ENCODE measurements at places on chromosomes 12 and 14.

DNA sequence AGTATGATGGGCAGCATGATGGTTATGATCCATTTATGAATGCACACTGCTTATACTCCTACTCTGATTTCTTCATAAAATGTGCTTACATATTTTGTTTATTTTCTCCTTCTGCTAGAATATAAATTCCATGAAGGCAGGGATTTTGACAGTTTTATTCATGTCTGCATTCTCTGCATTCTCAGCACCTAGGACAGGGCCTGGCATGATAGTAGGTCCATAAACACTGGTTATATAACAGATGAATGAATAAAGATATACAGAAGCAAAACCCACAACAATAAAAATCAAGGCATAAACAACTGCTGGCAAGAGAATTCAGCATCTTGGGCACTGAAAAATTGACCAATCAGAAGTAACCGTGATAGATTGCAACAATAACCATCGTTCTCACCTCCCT lies 115.4 kb downstream of the WIF1 start:
- DNase-seq, result no peak

- no peak for DNase-seq
Measured at GRCh38 chr14:61130512-61131260, 149.6 kb downstream of the SLC38A6 start.

DNA sequence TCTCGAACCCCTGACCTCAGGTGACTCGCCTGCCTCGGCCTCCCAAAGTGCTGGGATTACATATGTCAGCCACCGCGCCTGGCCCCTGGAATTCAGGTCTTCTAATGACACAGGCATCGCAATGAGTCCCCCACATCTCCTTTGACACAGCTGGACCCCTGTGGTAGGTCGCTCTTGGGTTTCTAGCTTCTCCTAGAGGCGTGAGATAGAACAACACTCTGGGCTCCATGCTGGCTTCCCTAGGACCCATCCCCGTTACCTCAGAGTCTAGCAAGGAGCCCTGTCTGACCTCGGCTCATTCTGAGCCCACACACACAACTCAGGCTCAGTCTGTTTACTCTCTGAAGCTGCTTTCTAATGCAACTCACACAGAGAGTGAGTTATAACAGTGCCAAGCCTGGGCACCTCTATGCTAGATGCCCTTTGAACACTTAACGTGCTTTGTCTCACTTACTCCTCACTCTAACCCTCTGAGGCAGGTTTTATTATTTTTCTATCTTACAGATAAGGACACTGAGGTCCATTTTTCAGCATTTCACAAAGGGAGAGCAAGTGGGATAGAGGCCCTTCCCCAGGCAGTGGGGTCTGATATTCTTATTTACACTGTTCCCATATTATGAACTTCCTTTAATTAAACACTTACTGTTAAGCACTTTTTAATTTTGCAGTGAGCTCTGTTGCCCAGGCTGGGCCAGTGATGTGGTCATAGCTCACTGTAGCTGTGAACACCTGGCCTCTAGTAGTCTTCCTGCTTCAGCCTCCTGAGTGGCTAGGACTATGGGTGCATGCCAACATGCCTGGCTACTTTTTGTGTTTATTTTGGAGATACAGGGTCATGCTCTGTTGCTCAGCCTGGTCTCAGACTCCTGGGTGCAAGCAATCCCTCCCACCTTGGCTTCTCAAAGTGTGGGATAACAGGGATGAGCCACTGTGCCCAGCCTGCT lies 40.6 kb upstream of the RBM19 start:
- DNase-seq, result peak; percentile 29

GRCh38 chr14:32020882-32021281 lies 56.2 kb upstream of the ARHGAP5 start:
- peak; percentile 10 for DNase-seq

DNA sequence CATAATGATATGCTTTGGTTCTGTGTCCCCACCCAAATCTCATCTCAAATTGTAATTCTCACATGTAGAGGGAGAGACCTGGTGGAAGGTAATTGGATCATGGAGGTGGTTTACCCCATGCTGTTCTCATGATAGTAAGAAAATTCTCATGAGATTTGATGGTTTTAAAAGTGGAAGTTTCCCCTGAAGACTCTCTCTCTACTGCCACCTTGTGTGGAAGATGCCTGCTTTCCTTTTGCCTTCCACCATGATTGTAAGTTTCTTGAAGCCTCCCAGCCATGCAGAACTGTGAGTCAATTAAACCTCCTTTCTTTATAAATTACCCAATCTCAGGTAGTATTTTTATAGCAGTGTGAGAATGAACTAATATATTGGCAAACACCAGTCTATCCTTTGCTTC lies 260.4 kb upstream of the PPFIA2 start:
- no peak for DNase-seq

Data from NCI-H1105 treated with DMSO at 0.1 percent for 48 hours (cell line).